ENCODE measurements at places on chromosomes 13 and 19.

DNA sequence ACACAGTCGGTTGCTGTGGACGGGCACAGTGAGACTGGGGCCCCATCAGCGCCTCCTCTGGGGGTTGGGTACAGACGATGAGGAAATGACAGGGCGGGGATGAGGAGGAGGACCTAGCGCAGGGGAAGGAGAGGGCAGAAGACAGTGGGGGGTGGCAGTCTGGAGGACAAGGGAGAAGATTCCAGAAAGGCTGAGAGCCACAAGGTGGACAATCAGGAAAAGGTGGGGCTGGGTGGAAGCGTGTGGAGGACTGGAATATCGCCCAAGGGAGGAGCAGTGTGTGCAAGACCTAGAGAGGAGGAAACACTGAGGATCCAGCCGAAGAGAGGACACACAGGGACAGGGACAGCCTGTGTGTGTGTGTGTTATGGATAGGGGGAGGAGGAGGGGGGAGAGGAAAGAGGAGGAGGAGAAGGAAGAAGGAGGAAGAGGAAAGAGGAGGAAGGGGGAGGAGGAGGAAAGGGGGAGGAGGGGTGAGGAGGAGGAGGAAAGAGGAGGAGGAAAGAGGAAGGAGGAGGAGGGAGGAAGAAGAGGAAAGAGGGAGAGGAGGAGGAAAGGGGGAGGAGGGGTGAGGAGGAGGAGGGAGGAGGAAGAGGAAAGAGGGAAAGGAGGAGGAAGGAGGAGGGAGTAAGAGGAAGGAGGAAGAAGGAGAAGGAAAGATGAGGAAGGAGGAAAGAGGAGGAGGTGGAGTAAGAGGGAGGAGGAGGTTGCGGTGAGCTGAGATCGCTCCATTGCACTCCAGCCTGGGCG is 15.8 kb upstream of the GARIN5A start:
- no peak for DNase-seq

DNA sequence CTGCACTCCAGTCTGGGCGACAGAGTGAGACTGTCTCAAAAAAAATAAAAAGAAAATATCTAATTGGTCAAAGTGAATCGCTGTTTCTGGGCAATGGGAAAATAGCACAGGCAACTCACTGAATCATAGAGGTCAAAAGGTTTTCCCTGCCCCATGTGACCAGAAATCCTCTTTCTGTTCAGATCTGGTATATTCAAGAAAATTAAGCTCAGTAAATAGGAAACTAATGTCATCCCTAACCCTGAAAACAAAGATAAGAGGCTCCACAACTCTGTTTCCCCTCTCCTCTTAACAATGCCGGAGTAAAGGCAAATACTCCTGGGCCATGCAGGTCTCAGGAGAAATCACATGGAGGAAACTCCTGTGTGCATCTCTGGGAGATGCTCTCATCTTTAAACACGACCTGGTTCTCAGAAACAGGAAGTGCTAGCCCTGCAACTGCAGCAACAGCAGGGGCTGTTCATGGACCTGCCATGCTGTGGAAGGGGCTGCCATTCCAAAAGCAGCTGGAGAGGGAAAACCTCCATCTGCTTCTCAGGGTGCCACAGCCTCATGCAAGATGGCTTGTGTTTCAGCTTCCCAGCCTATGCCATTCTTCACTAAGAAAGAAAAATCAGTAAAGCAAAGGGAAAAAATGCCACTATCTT is 47.5 kb upstream of the SLC7A9 start:
- DNase-seq, result no peak

- peak; percentile 90 for DNase-seq
Observed at GRCh38 chr19:51749979-51750378, 1.7 kb downstream of the FPR1 start.

DNA sequence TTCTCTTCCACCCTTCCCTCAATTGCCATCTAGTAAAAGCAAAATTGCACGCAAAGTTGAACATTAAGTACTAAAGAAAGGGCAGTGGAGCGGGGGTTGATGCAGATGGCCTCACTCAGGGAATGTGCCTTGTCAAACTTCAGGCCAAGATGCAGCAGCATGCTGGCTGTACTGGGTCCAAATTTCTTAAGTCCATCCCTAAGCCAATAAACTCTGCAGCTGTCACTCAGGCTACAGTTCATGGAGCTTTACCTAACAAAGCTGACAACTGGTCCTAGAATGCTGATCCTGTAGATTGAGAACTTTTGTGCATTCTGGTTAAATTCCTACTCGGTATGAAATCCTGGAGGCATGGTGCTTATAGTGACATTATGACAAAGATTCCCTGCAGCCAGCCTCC is 88.4 kb downstream of the FOXO1 start:
- no peak for DNase-seq

DNA sequence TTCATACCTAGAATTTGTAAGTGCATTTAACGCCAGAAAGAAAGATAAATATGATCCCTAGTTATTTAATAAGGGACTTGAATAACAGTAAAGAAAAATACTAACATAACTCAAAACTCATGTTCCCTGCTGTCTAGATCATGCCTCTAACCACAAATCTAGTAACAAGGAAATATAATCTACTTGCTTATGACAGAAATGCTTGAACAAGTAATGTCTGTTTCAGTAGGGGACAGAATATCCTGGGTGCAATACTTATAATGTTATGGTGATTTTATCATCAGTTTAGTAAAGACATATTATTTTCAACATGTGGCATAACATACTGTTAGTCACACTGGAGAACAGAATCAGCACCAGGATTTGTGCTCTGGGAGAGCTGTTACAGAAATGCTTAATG is 861.9 kb upstream of the SLITRK1 start:
- DNase-seq, result no peak

GRCh38 chr13:20360041-20360491 is 127.9 kb upstream of the GJB6 start:
- DNase-seq, result peak; percentile 61

DNA sequence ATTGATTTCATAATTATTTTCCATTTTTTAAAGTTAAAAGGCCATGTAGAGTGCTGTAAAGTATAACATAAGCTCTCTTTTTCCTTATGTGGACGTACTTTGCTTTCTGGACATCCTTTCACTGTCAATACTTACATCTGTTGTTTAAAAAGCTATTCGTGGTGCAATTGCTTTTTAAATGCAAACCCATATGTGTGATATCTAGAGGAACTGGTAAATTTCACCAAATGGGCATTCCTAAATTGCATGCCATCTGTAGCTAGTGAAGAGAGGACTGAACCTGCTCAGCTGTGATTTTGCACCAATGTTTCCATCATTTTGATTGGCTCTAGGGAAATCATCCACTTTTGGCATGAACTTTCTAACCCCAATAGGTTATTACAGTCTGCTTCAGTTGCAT is 129.4 kb downstream of the PCDH17 start:
- DNase-seq, result no peak

DNA sequence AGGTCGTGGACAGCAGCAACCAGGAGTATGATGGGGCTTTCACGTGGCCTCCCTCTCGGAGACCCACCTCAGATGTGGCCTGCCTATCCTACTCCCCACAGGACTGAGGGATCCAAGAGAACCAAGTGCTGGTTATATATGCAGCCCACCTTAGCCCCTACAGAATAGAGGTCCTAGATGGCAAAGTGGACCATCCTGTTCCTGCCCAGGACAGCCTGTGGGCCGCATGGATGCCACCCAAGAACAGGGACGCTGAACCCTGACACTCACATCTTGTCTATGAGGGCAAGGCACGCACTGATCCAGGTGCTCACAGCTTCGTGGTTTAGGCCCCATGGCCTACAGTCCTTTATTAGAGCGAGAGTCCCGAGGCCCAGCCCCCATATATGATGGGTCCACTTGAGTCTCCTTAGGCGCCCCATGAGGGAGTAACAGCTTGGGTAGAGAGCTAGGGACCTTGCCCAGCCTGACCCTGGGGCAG is 1.5 kb upstream of the SLC27A5 start:
- no peak for DNase-seq

- DNase-seq, result no peak
Observed at GRCh38 chr19:35354898-35355297, 3.4 kb upstream of the FFAR3 start.

- DNase-seq, result peak; percentile 71
Observed at GRCh38 chr13:109794095-109794494, 7.7 kb upstream of the IRS2 start.

DNA sequence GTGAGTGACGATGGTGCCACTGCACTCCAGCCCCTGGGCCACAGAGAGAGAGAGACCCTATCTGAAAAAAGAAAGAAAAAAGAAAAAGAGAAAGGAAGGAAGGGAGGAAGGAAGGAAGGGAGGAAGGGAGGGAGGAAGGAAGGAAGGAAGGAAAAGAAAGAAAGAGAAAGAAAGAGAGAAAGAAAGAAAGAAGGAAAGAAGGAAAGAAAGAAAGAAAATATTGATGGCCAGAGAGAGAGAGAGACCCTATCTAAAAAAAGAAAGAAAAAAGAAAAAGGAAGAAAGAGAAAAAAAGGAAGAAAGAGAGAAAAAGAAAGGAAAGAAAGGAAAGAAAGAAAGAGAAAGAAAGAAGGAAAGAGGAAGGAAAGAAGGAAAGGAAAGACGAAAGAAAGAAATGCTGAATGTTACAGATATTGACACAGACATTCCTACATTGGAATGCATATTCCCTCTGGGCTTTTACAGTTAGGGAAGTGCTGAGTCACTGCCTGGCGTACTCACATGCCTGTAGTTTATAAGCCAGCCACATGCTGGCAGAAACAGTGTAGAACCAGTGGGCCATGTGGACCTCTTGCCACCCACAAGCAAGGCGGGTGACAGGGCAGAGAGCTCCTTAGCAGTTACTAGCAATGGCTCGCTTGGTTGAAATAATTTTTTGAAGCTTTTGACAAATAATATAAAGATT is 34.6 kb upstream of the SLC46A3 start:
- DNase-seq, result peak; percentile 90

GRCh38 chr19:29540114-29540513 is 14.3 kb downstream of the VSTM2B start:
- DNase-seq, result no peak

DNA sequence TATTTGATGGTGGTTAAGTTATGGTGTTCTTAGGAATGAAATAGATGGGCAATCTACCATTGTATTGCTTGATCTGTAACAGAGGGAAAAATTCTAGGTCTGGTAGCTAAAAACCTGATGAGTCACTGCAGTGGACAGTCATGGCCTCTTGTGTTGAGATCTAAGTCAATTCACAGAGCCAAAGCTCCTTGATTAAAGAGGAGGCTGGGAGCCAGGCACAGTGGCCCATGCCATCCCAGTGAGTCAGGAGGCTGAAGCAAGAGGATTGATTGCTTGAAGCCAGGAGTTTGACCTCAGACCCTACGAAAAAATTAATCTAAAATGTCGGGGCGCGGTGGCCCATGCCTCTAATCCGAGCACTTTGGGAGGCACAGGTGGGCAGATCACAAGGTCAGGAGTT is 67.1 kb upstream of the KPNA3 start:
- peak; percentile 96 for DNase-seq

DNA sequence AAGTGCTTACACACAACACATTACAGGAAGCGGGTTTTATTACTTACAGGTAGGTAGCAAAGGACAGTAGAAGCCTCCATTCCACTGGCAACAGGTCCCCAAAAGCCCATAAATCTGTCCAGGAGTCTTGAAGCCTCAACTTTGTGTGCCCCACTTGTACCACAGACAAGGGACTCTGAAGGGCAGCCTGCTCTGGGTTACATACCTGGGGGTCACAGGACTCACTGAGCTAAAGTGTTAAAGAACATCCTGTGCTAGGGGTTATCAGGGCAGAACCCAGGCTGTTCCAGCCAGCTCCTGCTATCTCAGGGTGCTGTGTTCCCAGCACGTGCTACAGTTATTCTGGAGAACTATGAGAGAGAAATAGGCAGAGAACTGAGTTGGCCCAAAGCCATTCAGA is 230.9 kb upstream of the SLC10A2 start:
- no peak for DNase-seq

GRCh38 chr19:41431426-41432386 is 4.5 kb upstream of the B3GNT8 start:
- DNase-seq, result peak; percentile 64

DNA sequence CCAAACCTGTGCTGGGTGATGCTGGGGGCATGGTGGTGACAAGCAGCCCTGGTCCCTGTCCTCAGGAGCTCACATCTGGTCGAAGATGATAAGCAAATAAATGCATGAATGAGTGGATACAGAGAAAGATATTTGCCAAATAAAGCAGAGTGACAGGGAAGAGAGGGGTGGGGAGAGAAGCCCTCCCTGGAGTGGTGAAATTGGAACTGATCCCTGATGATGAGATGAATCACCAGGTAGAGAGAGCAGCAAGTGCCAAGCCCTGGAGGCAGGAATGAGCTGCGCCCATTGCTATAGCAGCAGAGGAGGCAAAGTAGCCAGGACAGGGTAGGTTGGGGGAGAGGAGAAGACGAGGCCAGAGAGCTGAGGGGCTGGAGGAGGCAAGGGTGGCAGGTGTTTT is 13.7 kb downstream of the FXYD5 start:
- no peak for DNase-seq

DNA sequence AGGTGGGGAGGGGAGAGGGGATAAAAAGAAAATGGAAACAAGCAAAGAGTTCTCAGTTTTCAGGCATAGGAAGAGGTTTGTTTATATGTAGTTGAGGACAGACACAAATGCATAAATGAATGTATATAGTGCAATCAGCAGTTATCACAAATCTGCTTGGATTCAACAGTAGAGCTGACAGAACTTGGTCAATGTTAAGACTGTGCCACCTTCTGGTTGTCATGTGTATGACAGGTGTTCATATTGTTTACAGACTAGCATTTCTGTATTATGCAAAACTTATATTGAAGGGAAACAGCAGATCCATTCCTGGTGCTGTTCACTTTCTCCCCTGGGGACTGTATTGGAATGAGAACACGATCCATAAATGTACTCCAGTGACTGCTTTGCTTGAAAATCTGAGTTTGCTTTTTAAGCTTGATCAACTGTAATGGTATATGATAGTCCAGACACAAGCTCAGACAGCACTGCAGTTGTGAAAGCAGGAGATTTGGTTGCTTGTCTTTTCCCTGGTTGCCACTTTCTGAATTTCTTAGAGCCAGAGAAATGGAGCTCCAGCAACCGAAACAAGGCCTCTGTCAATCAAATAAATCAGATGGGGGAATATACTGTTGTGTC is 319.5 kb upstream of the OBI1 start:
- DNase-seq, result peak; percentile 61

DNA sequence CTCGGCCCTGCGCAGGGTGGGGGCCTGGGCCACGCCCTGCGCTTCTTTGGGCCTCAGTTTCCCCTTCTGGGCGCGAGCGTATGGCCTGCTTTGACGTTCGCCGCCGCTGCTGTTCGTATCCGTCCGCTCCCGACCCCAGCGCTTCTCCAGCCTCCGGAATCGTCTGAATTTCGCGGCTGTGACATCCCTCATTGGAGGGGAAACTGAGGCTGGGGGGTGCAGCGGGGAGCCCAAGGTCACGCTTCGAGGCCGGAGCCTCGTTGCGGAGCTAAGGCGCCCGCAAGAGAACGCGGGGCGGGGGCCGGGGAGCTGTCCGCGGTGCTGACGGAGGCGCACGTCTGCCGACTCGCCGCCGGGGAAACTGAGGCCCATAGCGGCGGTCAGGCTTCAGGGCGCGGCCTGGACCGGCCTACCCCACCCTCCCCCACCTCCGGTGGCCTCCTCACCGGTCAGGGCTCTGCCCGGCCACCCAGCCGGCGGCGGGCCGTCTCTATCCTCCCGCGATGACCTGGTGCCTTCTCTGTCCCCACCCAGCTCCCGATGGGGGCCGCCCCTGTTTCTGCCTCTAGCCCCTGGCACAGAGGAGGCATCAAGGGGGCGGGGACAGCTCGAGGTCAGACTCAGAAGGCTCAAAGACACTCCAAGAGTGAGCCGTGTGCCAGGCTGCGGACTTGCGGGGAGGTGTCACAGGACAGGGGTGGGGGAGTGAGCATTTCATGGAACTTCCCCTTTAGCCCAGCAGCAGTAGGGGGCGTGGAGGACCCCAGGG is 3.0 kb upstream of the APC2 start:
- DNase-seq, result no peak

Measured in amniotic epithelial cell (primary cell).